Bladder microvascular endothelial cell (primary cell): ENCODE measurements at places on chromosomes 2 and 18. TPM values are rescaled to one million over a fixed set of nuclear protein-coding genes. Genes with fewer than 3 reads are reported as not detected.

The SNORC gene
- total RNA-seq = under 0.01 and 0.63 TPM in 2 replicates

The CD226 gene
- total RNA-seq = 0.32 and 1.0 TPM in 2 replicates

The B4GALT6 gene
- 1.9 and 7.0 TPM in 2 replicates for total RNA-seq

The CLHC1 gene
- total RNA-seq = 2.4 and 7.7 TPM in 2 replicates

The ACOXL gene
- total RNA-seq = 0.06 TPM in 1 of 2 replicates, not detected in the other

The CCDC102B gene
- total RNA-seq = 1.1 and 13.8 TPM in 2 replicates

The AGXT gene
- total RNA-seq = under 0.01 TPM in 1 of 2 replicates, not detected in the other

The SERPINB3 gene
- total RNA-seq = not detected in 2 replicates

The CREG2 gene
- total RNA-seq = 0.06 and 0.65 TPM in 2 replicates

The GCG gene
- total RNA-seq = not detected in 2 replicates

The GCKR gene
- total RNA-seq = under 0.01 and 0.19 TPM in 2 replicates

The CACNB4 gene
- under 0.01 and 0.38 TPM in 2 replicates for total RNA-seq
